ENCODE measurements at places on chromosomes 6 and 20.

- no peak for DNase-seq
Measured at GRCh38 chr20:48335308-48336050, 492.3 kb downstream of the PREX1 start.

DNA sequence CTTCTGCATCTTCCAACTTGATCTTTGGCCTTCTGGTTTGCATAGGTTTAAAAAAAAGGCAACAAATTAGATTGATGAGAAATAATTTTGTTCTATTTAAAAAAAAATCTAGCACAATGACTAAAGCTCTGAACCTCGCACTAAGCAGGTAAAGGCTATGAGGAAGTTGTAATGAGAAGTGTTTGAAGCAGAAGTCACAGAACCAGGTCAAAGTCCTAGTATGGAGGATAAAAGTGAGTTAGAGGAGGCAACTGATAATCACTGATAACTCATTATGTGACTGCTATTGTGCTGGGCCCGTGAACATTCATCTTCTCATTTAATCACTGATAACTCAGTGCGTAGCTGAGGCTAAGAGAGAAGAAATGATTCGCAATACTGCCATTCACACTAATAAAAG, 46.1 kb upstream of the GFRAL start:
- no peak for DNase-seq

DNA sequence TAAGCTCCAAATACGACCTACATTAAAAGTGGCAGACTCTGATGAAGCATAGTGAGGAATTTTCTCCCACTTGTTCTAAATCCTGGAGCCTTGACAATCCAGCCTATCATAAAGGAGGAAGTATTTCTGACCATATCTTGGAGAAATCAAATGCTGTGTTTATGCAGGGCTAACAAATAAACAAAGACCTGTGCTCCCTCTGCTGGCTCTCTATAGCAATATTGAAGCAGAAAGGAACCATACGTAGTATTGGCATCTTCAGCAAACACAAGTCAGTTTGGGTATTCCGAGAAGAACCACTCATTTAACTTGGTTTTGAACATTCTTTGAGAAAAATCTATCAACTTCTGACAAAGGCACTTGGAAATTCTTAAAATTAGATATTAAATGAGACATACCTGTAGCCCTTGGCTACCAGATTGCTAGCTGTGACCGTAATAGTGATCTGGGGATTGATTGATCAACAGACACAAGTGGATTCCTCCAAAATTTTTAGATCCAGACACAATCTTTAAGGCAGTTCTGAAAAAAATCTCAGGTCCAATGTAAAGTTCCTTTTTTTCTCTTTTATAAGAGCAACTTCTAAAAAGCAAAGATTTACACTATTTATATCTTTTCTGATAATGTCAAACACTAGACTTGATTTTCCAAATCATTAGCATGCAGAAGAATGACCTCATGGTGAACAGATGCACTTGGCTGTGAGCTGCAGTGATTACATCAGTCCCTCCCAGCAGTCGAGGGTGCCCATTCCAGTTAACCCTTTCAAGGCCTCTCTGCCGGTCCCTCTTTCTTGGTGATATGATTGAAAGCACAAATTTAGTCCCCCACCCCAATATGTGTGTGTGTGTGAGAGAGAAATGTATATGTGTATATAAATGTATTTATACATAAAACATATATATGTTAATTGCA, 40.2 kb downstream of the INSM1 start:
- DNase-seq = no peak

DNA sequence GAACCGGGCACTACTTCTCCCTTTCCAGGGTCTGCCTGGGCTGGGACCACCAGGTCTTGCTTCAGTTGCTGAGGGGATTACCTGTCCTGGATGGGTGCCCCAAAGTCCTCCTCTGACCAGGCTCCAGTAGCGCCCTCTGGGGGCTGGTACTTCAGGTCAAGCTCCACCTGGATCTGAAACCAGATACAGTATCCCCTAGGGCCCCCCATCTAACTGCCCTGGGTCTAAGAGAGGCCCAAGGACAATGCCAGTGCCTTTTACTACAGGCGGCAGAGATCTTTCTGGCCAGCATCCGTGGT, 11.2 kb upstream of the SPAG4 start:
- no peak for DNase-seq

- DNase-seq = no peak
Measured at GRCh38 chr6:169692516-169692915, 9.3 kb downstream of the WDR27 start.

DNA sequence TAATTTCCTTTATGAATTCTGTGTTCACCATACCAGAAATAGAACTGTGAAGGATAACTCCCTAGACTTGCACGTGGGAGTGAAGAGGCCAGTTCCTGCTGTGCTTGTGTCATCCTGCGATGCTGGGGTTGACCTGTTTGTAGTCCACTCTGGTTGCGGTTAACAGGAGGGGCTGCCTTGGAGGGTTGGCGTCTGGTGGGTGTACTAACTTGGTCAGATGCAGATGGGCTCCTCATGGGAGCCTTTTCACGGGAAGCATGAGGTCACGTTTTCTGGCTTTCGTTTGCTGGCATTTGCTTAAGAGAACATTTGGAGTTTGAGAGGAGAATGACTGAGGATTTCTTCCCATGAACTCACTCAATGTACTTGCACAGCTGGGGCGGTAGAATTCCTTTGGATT, 41.2 kb downstream of the IGF2R start:
- DNase-seq = no peak

DNA sequence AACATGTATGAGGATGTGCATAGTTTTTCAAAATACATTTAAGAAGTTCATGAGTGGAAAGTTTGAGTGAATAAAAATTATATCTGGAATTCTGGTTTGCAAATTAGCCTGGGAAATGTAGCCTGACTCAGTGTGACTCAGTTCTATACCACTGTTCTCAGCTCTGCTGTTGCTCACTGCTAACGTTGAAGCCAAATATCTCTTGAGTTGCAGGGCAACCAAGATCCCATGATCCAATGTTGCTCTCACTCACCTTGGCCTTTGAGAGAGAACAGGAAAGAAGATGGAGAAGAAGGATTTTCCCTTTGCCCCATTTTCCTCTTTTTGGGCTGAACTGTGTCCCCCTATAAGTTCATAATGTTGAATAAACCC, 28.9 kb downstream of the PSMB9 start:
- no peak for DNase-seq

- no peak for DNase-seq
Measured at GRCh38 chr20:36167902-36168503, 13.5 kb downstream of the EPB41L1 start.

GRCh38 chr6:144361016-144361415, 75.9 kb downstream of the UTRN start:
- DNase-seq = no peak

GRCh38 chr20:56360133-56360907, 1.5 kb downstream of the FAM210B start:
- no peak for DNase-seq

DNA sequence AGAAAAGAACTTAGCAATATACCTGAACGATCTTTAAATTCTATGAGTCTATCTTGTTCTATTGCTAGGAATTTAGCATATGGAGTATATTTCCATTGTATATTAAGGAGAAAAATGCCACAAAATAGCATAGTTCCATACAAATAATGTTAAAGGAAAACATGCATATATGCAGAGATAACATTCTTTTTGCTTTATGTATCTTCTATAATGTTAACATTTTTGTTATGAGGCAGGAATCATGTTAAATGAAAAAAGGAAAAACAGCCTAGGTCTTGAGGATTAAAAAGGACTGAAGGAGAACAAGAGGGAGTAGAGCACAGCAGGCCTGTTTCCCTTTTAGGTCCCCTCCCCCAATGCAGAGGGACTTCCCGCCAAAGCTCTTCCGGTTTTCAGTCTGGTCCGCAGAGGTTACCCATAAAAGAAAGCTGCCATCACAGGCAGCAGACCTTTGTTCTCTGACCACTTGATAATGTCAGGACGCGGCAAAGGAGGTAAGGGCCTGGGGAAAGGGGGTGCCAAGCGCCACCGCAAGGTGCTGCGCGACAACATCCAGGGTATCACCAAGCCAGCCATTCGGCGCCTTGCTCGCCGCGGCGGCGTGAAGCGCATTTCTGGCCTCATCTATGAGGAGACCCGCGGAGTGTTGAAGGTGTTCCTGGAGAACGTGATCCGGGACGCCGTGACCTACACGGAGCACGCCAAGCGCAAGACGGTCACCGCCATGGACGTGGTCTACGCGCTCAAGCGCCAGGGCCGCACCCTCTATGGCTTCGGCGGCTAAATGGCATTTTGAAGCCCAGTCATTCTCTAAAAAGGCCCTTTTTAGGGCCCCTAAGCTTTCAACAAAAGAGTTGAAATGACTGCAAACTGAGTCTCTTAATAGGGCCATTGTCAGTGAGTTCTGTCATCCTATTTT, 108.4 kb upstream of the PRSS16 start:
- DNase-seq = no peak

GRCh38 chr6:156563714-156564113, 213.5 kb upstream of the ARID1B start:
- no peak for DNase-seq
